ENCODE measurements at places on chromosomes 7 and 10. TPM values are rescaled to one million over a fixed set of nuclear protein-coding genes. Genes with fewer than 3 reads are reported as not detected.

Gene TRPV5
- not detected for total RNA-seq

Gene TFR2
- 5.7 TPM for total RNA-seq

Gene PTPRE
- total RNA-seq: 3.1 TPM

Gene CEP55
- total RNA-seq: 15.8 TPM

Gene ELMO1
- total RNA-seq: 19.4 TPM

Gene TDRD1
- 0.57 TPM for total RNA-seq

Gene METTL27
- total RNA-seq: 7.7 TPM

Gene EXOC6
- total RNA-seq: 5.0 TPM

Gene NPC1L1
- 0.16 TPM for total RNA-seq

Gene LRRC27
- 4.0 TPM for total RNA-seq

Gene PILRA
- 3.0 TPM for total RNA-seq

Gene EFCAB10
- 3.2 TPM for total RNA-seq

Gene GRM3
- 1.5 TPM for total RNA-seq

Gene CTAGE8
- total RNA-seq: 8.4 TPM

Gene FOXI2
- 1.4 TPM for total RNA-seq

Gene STEAP2
- 17.0 TPM for total RNA-seq

Gene PAPOLB
- total RNA-seq: 0.27 TPM

Gene FAM25A
- total RNA-seq: not detected

Gene DEPP1
- total RNA-seq: 2.1 TPM

Gene MKX
- total RNA-seq: 1.2 TPM

Gene SPDYE5
- total RNA-seq: not detected

Gene SRRT
- total RNA-seq: 238 TPM

Gene H2BK1
- not detected for total RNA-seq

Gene MMP21
- not detected for total RNA-seq

Gene PRKCQ
- 8.4 TPM for total RNA-seq

Gene NEUROG3
- total RNA-seq: 2.0 TPM

Gene TMEM273
- 0.27 TPM for total RNA-seq

Gene IL6
- 0.27 TPM for total RNA-seq

Gene TSPAN33
- total RNA-seq: 39.8 TPM

Gene HPSE2
- total RNA-seq: 0.60 TPM

Gene ETV1
- total RNA-seq: 81.4 TPM

Gene SCART1
- 1.1 TPM for total RNA-seq

Gene ZNF3
- 38.1 TPM for total RNA-seq

Gene IQUB
- 0.71 TPM for total RNA-seq
